ENCODE measurements at places on chromosomes 1 and 21.

GRCh38 chr1:54952950-54953718 lies 27.3 kb upstream of the TMEM61 start:
- no peak for DNase-seq

- DNase-seq: no peak
Measured at GRCh38 chr1:20373764-20374163, 83.1 kb downstream of the VWA5B1 start.

DNA sequence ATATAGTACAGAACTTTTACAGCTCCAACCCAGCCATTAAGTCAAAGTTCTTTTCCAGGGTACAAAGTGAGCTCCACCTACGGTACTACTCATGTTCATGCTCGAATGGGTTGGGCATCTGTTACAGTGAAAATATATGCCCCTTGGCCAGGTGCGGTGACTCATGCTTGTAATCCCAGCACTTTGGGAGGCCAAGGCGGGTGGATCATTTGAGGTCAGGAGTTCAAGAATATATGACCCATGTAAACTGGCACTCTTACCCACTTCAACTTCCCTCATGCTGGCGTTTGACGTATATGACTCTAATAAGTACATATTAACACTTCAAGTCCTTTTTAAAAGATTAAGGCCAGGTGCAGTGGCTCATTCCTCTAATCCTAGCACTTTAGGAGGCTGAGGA lies 71.3 kb upstream of the PKN2 start:
- no peak for DNase-seq

GRCh38 chr1:244118109-244118761 lies 67.2 kb downstream of the ZBTB18 start:
- no peak for DNase-seq

GRCh38 chr21:43613755-43614638 lies 45.3 kb downstream of the HSF2BP start:
- DNase-seq: no peak

Data from activated CD4-positive, alpha-beta T cell treated with anti-CD3 and anti-CD28 coated beads, Interleukin-2, amount 50 U/mL, for 24 hours (primary cell).